SK-N-MC (cell line): ENCODE measurements at places on chromosomes 2 and 18.

DNA sequence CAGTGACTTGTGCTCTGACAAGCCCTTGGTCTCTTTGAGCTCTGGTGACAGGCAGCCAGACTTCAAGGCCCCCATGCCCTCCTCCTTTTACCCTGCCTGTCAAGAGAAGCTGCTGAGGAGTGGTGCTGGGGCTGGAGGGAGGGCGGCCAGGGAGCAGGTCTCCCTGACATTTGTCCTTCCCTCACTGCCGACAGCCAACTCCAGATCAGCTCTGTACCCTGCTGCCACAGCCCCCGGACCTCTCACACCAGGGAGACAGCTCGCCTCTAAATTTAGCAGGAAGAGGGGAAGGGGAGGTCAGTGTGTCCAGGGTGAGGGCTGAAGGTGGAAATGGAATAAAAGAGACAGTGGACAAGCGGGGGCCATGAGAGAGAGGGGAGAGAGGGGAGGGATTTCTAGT lies 155.8 kb downstream of the TDRD15 start:
- no peak for DNase-seq

DNA sequence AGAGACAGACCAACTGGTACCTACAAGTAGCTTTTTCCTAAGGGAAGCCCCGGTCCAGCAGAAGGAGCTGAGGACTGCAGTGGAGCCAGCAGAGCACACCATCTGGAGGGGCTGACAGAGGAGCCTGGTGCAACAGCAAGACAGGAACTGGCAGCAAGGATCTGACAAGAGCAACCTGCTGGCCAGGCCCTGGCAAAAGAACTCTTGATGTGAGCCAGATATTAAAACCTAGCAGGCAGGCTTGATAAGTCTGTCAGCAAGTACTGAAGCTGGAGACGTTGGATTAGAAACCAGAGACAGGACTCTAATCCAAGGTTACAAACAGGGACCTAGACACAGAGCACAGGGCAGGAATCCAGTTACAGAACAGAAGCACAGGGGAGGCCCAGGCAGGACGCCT lies 260.7 kb upstream of the MGAT5 start:
- no peak for DNase-seq

DNA sequence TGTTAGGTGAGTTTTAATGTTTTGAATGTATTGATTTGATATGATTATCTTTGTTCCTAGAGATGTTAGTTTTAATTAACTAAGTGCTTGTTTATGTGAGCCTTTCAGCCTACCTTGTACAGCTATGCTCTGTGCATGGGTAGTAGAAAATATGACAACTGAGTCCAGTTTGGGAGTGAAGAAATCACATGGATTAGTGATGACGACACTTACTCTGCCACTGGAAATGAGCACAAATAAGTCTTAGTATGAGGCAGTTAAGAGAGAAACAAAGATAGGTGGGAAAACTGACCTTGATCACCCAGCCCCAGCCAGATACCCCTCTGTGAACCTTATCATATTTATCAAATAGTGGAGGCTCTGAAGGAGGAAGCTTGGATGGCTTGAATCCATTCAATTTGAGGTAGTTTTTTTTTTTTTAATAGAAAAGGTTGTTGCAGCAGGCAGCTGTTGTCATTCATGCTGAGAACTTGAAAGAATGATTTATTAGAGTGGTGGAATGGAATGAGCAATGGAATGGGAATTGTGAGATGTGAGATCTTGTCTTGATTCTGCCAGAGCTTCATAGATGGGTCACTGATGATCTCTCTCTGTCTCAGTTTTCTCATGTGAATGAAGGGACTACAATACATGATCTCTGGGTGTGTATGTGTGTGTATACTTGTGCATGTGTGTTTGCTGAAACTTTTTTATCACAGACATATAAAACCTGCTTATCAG lies 96.4 kb downstream of the MAP3K20 start:
- no peak for DNase-seq

DNA sequence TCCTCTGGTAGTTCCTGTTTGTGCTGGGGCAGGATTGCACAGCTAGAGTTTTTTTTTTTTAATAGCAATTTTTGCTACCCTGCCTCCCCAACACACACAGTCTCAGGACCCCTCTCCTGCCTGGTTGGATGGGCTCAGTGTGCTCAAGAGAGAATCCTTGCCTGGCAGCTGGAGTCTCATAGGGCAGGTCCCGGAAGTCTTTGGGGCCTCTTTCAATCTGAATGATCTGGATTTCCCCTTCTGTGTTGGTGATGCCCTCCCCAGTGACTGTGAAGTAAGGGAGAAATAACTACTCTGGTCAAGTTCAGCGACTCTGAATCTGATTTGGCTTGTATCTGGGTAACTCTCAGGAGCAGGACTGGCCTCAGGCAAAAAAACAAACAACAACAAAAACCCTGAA lies 220.6 kb upstream of the LRRTM1 start:
- no peak for DNase-seq

- no peak for DNase-seq
Measured at GRCh38 chr2:147665105-147665504, 179.7 kb upstream of the ACVR2A start.

DNA sequence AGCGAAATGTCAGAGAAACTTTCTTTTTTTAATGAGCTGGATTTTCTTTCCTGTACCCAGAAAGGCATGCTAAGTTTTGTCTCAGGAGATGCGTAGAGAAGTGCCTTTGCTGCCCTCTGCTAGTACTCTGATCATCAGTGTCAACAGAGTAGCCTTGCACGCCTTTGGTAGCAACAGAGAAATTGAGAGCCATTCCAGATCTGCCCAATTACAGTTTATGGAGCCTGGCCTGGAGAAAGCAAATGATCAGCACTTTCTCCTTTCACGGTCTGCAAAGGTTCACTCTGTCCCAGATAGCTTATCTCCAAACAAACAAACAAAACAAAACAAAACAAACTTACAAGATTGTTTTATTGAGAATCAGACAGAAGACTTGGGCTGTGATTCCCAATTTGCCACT lies 792.8 kb upstream of the PIK3C3 start:
- no peak for DNase-seq

DNA sequence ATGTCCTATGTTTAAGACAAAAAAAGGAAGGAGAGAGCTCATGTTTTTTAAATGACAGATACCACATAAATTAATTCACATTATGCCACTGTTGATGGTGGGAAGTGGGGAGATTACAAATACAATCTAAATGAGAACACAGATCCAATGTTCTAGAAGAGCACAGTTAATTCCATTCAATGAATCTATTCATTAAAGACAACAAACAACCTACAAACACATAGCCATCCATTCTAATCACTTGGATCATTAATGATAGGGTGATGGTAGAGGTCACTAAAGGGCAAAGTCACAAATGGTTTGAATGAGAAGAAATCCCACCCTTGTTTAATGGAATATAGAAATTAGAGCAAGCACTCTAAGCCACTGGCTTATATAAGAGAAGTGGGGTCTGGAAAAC lies 21.7 kb downstream of the HNRNPA3 start:
- DNase-seq: no peak

DNA sequence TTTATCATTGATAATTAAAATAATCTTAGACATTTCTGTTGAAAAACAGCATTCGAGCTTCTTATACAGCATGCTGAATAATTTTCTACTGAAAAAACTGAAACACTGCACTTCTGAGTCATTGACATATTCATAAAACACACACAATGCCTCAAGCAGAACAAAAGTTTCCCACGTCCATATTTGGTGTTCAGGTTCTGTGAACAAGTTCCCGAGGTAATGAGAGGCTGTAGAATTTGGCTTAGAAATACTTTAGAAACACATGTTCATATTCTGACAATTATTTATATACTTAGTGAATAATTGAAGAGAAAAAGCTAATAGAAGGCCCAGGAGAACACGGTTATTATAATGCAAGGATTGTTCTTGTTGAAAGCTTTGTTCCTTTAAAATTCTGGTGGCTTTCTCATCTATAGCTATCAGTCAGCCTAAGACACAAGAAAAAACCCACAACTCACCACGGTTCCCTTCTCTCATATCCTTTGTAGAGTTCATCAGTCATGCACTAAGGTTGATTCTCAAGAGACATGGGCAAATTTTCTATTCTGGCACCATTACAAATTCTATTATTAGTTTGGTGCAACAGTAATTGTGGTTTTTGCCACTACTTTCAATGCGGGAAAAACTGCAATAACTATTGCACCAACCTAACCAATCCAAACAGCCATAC lies 194.4 kb downstream of the TMX3 start:
- no peak for DNase-seq

DNA sequence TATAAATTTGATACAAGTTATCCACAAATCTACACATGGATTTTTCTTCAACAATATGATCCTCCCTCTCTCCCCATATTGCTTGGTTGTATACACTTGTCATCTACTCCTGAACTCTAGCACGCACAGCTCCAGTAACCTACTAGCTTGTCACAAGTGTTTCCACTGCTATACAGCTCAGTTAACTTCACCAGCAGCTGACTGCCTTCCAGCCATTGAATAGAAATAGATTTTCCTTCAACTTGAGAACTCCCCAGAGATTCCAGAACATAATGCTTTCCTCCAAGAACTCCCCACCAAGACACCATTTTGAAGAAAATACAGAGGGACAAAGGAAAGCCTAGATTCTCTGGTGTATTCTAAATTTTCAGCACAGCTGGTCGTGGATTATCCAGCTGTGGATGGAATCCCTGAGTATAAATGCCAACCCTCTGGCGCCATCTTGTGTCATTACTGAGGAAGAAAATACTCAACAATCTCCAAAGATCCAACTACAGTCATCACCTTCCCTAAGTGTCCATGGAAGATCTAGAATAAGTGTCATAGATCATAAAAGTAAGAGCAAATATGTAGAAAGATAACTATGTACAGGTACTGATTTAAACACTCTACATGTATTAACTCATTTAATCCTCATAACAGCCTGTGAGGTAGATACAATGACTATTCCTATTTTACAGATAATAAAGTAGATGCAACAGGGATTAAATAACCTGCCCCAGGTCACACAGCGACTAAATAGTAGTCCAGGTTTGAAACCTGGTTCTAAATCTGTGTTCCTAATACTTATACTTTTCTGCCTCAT lies 156.7 kb downstream of the ARHGAP28 start:
- no peak for DNase-seq

DNA sequence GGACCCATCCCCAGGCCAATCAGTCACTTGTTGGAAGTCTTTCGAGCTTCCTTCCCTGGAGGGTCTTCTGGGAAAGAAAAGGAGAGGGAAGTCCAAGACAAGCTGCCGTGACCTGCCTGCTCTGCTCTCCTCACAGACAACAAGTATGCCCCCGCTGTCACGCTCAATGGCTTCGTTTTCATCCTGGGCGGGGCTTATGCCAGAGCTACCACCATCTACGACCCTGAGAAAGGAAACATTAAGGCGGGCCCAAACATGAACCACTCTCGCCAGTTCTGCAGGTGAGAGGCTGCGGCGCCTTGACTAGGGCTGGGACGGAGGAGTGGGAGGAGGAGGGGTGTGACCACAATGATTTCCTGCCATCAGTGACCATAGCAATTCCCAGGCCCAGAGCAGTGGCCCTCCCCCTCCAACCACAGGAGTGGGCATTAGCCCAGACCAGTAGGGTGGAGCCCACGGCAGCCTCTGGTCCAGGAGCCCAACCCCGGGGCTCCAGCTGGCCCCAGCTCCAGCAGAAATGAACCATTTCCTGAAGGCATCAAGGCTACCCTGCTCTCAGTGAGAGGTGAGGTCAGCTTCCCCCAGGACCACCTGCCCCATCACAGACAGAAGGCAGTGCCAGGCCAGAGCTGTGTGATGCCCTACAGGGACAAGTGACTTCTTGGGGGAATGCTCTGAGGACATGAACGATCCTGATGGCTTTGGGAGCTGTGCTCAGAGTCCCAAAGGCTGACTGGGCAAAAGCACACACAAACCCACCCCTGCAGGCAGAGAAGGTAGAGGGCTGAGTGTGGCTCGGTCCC lies 223.1 kb downstream of the ATAD2B start:
- no peak for DNase-seq

- DNase-seq: no peak
Measured at GRCh38 chr2:96930351-96931010, 55.9 kb downstream of the FAM178B start.

DNA sequence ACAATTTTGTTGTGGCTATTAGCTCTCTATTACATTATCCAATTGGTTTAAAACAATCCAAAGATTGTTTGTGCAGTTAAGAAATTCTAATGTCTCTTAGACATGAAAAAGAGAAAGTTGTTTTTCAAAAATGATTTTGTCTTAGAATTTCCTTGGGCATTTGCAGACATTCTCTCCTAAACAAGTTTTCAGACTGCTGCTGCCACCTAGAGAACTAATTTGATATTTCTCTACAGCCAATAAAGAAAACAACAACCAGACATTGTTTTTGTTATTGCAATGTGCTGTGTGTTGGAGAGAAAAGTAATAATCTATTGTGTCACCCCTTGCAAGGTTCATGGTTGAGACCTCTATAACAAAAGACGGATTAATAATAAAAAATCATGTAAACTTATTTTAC lies 119.0 kb upstream of the SYT4 start:
- DNase-seq: no peak

DNA sequence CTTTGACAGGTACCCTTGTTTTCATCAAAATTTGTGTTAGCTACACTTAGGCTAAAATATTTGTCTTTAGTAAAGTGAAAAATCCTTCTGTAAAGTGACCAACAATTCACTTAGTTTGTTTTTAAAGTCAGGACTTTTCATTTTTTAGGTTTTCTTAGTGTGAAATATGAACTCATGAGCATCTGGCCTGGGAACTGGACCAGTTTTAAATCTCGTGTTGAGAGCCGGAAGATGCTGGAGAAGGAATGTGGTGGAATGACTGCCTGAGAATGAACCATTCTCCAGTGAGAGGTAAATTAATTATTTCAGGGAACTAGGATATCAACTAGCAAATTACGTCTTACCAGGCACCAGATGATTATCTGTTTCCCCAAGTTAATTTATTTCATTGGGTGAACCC lies 305.7 kb downstream of the AGPS start:
- no peak for DNase-seq

DNA sequence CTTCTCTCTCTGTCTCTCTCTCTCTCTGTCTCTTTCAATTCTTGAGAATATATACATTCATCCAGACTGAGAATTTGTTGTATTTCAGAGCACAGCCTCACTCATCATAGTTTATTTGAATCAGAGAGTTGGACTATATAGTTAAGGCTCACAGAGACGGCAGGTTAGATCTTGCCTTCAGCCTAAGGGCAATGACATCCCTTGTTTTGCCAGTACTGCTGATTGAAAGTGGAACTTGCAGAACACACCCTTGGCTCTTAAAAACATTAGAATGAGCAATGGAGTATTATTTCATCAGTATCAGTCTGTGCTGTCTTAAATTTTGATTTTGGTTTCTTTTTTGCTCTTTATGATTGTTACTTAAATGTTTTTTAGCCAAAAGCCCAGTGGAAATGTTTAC lies 62.0 kb upstream of the DSG1 start:
- no peak for DNase-seq

- no peak for DNase-seq
Measured at GRCh38 chr18:57080479-57080878, 66.4 kb upstream of the BOD1L2 start.
